Activated T-cell treated with anti-CD3 and anti-CD28 coated beads, Interleukin-2, amount 50 U/mL, for 4 hours (primary cell): ENCODE measurements at places on chromosomes 16 and 17. TPM values are rescaled to one million over a fixed set of nuclear protein-coding genes. Genes with fewer than 3 reads are reported as not detected.

DNA sequence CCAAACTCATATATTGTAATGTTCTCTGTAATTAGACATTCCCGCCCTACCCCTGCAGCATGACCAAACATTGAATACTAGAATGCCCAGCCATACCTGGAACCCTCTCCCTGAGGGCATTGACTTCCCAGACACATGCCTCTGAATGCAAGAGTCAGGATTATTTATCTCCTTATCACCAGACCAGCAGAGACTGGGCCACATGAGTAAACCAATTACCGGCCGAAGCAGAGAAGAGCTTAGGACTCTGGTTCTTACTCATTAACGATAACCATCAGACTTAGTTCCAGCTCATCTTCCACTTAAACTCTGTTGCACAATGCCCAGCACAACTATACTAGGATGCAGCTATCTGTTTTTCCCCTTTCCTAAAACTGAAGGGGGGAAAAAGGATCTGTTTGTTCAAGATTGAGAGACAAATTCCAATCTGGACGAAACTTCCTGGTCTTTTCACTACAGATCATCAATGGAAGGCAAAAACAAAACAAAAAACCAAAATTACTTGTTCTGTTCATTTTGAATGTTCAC lies 88.2 kb upstream of the CORO6 start:
- no peak for DNase-seq

- no peak for DNase-seq
These were observed 79.5 kb upstream of the CCL1 start for GRCh38 chr17:34442387-34443111.

DNA sequence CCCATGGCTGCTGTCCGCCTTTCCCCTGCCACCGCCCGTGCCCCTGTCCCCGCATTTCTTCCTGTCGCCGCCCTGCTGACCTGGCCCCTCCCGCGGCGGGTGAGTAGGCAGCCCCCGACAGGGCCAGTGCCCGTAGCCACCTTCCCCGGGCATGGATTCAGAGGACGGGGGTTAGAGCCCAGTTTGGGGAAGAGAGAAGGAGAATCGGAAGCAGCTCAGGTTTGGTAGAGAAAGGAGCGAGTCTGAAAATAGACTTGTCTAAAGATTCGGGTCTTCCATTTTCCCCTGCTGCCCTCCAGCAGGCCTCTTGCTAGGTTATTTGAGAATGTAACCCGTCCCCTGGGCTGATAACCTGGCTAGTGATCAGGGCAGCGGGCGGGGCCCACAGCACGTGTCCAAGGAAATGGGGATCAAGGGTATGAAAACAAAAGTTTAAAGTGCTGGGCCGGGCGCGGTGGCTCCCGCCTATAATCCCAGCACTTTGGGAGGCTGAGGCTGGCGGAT lies 7.9 kb upstream of the CLDN9 start:
- no peak for DNase-seq

GRCh38 chr17:45241328-45242028 lies 19.8 kb downstream of the FMNL1 start:
- no peak for DNase-seq

DNA sequence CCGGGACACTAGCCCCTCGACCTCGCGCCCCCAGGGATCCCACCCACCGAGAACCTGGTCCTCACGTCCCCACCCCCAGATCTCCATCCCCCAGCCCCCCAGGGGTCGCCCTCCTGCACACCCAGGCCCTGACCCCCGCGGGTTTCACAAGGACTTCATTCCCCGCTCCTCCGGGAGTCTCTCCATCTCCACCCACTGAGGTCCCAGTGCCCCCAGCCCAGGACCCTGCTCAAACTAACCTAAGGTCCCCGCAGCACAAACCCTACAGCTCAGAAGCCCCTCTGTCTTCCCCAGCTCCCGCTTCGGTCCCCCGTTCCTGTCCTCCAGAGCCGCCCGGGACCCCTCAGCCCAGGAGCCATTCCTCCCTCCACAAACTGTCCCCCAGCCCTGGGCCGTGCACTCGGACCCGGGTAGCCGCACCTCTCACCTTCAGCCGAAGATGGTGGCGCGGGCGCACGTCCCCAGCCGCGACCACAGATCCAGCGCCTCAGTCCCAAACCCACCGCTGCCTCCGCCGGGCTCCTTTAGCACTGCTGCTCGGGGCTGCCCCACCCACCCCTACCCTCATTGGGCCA lies at the start of gene MYH10:
TSS of gene MYH10 (minus strand) at position 499 of the 575 bp plus-strand sequence. CDS start 7,479 bp downstream, outside the sequence.
- no peak for DNase-seq

DNA sequence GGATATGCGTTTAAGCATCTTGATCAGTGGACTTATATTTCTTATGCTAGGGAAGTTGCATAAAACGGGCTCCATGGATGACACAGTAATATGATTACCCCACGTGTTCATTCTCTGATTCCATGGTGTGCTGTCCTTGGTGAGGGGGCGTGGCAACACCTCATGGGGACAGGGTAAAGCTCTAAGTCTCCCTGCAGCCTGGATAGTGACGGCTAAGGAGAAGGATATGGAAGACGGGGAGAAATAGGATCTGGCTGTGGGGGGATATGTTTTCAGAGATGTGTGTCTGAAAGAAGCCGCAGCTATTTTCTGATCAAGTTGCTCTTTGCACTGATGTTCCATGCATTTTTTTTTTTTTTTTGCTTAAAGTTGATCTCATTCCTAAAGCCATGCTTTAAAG lies 84.3 kb downstream of the MARCHF10 start:
- DNase-seq: no peak

GRCh38 chr17:43400943-43401717 lies 2.3 kb downstream of the ARL4D start:
- DNase-seq: no peak

- no peak for DNase-seq
These were observed 13.7 kb upstream of the OSGIN1 start for GRCh38 chr16:83939266-83939855.

SLC5A11 gene
- 1.7 TPM for total RNA-seq

UTS2R gene
- total RNA-seq: not detected

WNK4 gene
- 0.46 TPM for total RNA-seq

PRAC1 gene
- not detected for total RNA-seq

TRPV3 gene
- 0.45 TPM for total RNA-seq

TMEM106A gene
- 7.7 TPM for total RNA-seq

KRT28 gene
- total RNA-seq: not detected
